SHP77 treated with DMSO at 0.1 percent for 48 hours (cell line): ENCODE measurements at places on chromosomes 5 and 9.

GRCh38 chr5:102290004-102290403, 6.1 kb downstream of the SLCO4C1 start:
- DNase-seq, result no peak

DNA sequence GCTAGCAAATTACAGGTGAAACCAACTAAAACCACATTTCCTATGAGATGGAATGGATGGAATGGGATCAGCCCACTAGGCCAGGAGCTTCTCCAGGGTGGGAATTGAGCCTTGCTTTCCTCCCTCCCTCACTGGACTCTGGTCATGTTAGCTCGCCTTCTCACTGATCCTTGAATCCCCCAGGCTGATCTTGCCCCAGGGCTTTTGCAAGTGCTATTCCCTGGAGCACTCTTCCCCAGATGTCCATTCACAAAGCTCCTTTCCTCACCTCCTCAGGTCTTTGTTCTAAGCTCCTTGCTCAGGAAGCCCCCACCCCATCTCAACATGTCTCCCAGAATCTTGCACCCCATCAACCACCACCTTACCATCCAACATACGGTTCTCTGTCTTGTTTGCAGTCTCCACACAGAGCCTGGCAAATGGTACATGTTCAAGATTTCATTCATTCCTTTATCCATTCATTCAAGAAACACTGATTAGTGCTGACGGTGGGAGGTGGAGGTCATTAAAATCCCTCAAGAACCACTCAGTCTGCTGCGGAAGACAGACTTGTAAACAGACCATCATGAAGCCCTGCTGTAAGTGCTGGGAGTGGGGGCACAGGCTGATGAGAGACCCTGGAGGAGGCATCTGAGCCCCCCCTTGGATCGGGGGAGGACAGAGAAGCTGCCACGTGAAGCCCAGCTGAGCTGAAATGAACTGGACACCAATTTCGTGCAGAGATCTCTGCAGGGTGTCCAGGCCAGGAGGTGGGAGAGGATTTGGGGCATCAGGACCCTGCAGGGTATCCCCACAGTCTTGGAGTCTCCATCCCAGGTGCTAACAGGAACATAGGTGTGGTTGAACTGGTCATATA, 141.7 kb downstream of the BARX1 start:
- no peak for DNase-seq

DNA sequence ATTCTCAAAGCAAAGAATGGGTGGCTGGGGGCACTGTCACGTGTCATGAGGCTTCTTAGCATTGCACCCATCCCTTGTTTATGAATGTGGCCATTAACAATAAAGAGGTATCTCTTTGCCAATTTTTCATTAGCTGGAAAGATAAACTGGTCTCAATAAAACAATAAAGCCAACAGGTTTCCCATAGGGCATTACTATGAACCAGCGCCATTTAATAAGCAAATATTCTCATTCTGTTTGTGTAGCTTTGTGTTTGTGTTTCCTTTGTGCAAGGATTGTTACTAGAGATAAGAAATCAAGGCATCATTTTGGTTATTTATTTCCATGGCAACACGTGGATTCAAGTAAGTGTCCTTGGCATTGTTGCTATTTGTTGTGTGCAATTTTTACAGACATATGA, 37.6 kb upstream of the CAST start:
- no peak for DNase-seq

DNA sequence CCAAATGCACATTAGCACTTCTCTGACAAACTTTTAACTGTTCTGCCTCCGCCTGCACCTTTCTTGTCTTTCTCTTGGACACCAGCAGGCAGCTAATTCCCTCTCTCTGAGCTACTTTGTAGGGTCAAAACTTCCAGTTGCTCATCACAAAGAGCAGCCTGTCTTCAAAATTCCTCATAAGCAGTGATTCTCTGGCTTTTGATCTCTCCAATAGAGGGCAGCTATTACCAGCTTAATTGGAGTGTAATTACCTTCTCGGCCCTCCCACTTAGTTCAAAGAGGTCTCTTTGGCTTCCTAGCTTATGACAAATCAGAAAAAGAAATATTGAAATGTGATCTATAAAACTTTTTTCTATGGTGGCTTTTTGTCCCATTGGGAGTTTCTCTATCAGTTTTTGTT, 43.6 kb upstream of the RAD23B start:
- DNase-seq, result no peak

DNA sequence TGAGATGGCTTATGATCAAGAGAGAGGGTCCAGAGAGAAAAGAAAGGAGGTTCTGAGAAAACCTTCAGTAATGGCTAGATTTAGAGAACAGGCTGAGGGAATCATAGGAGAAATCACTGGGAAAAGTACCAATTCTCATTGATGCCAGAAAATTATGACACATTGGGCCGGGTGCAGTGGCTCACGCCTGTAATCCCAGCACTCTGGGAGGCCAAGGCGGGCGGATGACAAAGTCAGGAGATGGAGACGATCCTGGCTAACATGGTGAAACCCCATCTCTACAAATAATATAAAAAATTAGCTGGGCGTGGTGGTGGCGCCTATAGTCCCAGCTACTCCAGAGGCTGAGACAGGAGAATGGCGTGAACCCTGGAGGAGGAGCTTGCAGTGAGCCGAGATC, 29.5 kb upstream of the PLIN2 start:
- no peak for DNase-seq

DNA sequence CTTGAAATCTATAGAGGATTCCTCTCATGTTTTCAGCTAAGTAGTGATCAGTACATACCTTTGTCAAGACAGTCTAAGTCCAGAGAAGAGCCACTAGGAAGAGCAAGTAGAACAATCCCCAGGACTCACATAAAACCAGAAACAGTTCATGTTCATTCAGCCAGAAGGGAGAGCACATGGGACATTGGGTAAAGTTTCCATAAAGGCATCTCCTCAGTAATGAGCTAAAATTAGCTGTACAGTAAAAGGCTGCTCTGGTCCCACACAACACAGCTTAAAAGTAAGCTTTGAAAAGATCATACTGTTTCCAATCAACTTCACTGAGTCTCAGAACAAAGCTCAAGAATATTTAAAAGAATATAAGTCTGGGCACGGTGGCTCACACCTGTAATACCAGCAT, 32.4 kb downstream of the HOMER1 start:
- DNase-seq, result no peak

DNA sequence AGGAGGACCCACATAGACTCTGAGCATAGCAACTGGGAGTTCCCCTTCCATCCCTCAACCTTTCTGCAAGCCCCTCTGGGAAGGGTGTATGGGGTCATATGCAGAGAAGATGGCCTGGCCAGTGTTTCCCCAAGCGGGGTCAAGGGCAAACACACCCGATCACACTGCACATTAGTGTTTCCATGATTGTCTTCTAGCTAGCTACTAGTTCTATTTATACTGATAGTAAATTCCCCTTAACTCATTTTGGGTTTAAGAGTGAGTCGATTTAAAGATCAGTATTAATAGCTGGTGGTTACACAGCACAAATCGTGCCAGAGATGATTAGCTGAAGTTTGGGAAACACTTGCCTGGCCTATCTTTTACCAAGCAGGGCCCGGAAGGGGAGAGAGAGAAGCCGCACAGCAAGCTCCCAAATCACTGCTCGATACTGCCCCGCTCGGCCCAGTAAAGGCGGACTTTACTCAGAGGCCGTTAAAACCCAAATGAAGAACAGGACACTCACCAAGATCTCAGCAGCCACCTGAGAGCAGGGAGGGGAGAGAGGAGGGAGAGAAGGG, 29.4 kb upstream of the TNIP1 start:
- DNase-seq, result no peak

DNA sequence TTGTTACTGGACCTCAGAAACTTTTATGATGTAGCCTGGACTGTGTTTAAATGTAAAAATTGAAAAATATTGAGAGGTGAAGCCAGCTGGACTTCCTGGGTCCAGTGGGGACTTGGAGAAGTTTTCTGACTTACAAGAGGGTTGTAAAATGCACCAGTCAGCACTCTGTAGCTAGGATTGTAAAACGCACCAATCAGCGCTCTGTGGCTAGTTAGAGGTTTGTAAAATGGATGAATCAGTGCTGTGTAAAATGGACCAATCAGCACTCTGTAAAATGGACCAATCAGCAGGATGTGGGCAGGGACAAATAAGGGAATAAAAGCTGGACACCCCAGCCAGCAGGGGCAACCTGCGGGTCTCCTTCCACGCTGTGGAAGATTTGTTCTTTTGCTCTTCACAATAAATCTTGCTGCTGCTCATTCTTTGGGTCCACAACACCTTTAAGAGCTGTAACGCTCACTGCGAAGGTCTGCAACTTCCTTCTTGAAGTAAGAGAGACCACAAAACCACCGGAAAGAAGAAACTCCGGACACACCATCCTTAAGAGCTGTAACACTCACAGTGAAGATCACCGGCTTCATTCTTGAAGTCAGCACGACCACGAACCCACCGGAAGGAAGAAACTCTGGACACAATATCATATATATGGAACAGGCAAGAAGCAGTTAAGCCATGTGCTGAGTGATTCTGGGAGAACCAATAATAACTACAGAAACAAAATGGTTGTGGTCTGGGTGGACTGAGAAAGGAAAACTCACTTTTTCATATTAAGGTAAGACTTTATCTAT, 201.3 kb downstream of the GABRG2 start:
- no peak for DNase-seq
